ENCODE measurements at places on chromosomes 7 and 10. TPM values are rescaled to one million over a fixed set of nuclear protein-coding genes. Genes with fewer than 3 reads are reported as not detected.

DNA sequence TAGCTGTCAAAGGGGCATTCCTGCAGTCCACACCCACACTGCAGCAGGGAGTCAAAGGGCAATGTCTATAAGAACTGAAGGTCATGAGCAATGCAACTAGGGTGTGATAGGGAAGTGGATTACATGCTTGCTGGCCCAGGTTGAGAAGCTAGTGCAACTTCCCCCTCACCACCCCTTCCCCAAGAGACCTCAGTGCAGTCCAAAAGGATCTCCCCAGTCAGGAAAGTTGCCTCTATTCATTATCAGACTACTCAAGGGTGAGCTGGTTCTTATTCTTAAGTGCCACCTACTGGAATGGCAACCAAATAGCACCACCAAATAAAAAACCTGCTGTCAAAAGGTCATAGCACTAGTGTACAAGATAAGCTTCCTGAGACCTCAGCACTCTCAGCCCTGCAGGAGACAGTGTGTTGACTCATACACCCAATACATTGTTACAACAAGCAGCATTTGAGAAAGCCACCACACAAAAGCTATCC, 28.2 kb downstream of the MTERF1 start:
- H3K27ac ChIP-seq: no peak overlapping the region
- H3K27me3 ChIP-seq: no peaks in the 10 kb centered on the region
- H3K4me3 ChIP-seq: no peak overlapping the region
- DNase-seq: no peak
- H3K36me3 ChIP-seq: peaks cover 15% of the 10 kb centered on the region

GRCh38 chr7:2509298-2509906, 10.2 kb upstream of the LFNG start:
- H3K36me3 ChIP-seq: no peaks in the 10 kb centered on the region
- peak overlapping the region; percentile 77 for H3K4me3 ChIP-seq
- peaks cover 37% of the 10 kb centered on the region for H3K4me1 ChIP-seq
- H3K27me3 ChIP-seq: no peaks in the 10 kb centered on the region
- no peak for DNase-seq
- peak overlapping the region; percentile 94 for H3K27ac ChIP-seq

DNA sequence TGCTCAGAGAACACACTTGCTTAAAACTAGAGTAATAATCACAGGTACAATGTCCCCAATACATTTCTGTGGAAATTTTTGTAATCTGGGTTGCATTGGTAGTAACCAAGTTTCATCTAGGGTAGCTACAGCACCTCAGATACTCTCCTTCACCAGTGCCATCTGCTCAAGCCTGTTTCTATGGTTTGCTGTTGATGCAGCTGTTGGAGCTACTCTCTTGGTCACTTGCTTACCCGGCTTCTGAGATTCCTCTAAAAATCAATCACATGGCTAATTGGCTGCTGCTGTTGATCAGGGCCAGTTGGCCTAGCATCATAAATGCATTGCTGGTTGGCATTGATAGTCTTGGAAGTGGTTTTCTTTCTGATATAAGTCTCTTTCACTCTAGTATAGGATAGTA, 220.8 kb downstream of the BICC1 start:
- no peaks in the 10 kb centered on the region for H3K4me1 ChIP-seq
- no peak overlapping the region for H3K27ac ChIP-seq
- peaks cover 2% of the 10 kb centered on the region for H3K27me3 ChIP-seq
- no peaks in the 10 kb centered on the region for H3K36me3 ChIP-seq
- no peak overlapping the region for H3K4me3 ChIP-seq

GRCh38 chr10:17412323-17412722, 42.1 kb downstream of the ST8SIA6 start:
- H3K4me1 ChIP-seq: peaks cover 2% of the 10 kb centered on the region
- H3K27me3 ChIP-seq: peaks cover 9% of the 10 kb centered on the region
- no peak overlapping the region for H3K4me3 ChIP-seq
- no peak overlapping the region for H3K27ac ChIP-seq
- no peak for DNase-seq

Gene SORBS1
- total RNA-seq: 0.72 TPM

Gene FAM20C
- total RNA-seq: 4.1 TPM

Gene CYP26C1
- total RNA-seq: 0.17 TPM

Gene DYDC2
- not detected for total RNA-seq

Gene FANK1
- total RNA-seq: 0.69 TPM

Gene KLF14
- total RNA-seq: not detected

Gene CRYGN
- 0.91 TPM for total RNA-seq

Gene GJD4
- total RNA-seq: not detected

All from activated naive CD8-positive, alpha-beta T cell treated with anti-CD3 and anti-CD28 coated beads, Interleukin-2, amount 10 ng/mL, durations not matched to agents 7 days and 5 days (primary cell).